Lower lobe of right lung (tissue), 2 donors: ENCODE measurements at places on chromosomes 4 and X. TPM values are rescaled to one million over a fixed set of nuclear protein-coding genes. Genes with fewer than 3 reads are reported as not detected.

- DNase-seq: no peak
These were observed 14.9 kb downstream of the SPRY1 start for GRCh38 chr4:123411514-123411913.

DNA sequence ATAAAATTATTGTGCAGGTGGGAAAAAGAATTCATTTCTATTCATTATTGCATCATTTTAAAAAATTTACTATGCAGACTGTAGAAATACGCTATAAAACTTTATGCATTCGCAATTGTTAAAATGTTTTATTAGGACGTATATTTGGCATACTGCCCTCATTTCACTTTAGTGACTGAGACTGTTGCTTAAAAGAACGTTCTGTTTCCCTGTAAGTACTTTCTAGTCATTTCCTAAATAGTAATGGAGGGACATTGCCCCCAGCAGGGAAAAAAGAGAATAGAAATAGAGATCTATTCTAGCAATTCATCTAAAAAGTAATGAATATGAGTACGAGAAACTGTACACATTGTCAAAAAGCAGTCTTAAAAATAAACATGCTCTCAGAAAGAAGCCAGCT is 1295.8 kb upstream of the TENM3 start:
- DNase-seq: no peak

DNA sequence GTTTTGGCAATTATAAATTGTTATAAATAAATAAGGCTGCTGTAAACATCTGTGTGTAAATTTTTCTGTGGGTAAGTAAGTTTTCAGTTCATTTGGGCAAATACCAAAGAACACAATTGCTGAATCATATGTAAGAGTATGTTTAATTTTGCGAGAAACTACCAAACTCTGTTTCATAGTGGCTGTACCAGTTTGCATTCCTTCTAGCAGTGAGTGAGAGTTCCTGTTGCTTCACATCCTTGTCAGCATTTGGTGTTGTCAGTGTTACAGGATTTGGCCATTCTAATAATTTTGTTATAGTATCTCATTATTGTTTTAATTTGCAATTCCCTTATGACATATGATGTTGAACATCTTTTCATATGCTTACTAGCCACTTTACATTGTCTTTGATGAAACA is 48.4 kb downstream of the ARFIP1 start:
- no peak for DNase-seq

GRCh38 chr4:64465263-64465662 is 56.0 kb upstream of the TECRL start:
- DNase-seq: no peak

DNA sequence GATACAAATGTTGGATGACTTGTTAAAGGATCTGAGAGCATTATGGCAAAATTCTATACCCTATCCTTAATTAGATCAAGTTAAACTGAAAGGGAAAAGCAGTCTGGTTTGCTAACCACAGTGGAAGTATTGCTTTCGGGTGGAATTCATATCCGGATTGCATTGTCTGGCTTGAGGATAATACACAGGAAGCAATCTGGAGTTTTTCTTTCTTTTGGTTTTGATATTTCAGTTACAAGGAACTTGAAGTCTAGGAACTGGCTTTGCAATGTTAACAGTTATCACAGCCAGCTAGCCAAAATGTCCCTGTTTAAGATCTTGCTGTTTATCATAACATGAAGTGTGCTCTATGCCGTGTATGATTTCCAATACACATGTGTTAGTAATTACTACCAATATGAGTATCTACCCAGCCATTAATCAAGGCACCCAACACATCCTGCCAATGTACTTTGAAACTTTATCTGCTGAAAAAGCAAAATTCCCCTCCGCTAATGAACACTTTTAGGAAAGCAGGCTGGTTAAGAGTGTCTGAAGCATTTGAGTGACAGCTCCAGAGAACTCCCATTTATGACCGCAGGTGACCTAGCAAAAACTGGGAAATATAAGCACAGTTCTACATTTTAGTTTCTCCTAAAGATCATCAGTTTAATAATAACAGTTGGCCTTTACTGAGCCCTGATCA is 146.4 kb downstream of the PALLD start:
- no peak for DNase-seq

- DNase-seq: no peak
These were observed 39.6 kb downstream of the PTCHD1 start for GRCh38 chrX:23374291-23374690.

- peak; percentile 25 for DNase-seq
These were observed 24.9 kb downstream of the GPRASP3 start for GRCh38 chrX:102745513-102745856.

GRCh38 chr4:165308166-165308565 is 19.3 kb upstream of the MSMO1 start:
- DNase-seq: no peak

DNA sequence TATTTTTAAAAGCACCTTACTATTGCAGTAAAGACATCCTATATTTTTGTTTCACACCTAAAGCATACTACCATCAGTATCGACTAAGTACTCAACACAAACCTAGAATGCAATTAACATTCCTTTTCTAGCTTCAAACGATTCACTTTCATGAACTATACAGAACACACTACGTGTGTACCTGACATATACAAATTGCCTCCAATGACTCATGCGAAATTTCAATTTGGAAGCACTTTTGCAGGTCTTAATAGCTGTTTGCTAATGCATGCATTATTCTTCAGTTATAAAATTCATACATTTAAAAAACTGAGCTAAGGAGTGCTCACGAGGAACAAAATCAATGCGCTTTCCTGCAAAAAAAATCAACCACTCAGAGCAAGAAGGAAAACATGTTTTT is 19.7 kb upstream of the GPM6B start:
- DNase-seq: no peak

The TRPC3 gene
- 1.7 TPM for total RNA-seq

The DACH2 gene
- not detected for total RNA-seq

- no peak for DNase-seq
These were observed 123.1 kb downstream of the ATXN3L start for GRCh38 chrX:13196782-13197181.
